ENCODE measurements at places on chromosomes 6 and 20. TPM values are rescaled to one million over a fixed set of nuclear protein-coding genes. Genes with fewer than 3 reads are reported as not detected.

- H3K4me1 ChIP-seq = no peaks in the 10 kb centered on the region
- no peaks in the 10 kb centered on the region for H3K27me3 ChIP-seq
- no peaks in the 10 kb centered on the region for H3K36me3 ChIP-seq
- no peak overlapping the region for H3K27ac ChIP-seq
- no peak for DNase-seq
Observed at GRCh38 chr6:135224037-135224647, 43.0 kb downstream of the MYB start.

Gene SPDEF
- not detected for total RNA-seq

GRCh38 chr6:107132330-107132954 is 17.1 kb upstream of the BEND3 start:
- no peaks in the 10 kb centered on the region for H3K4me1 ChIP-seq
- H3K27me3 ChIP-seq = no peaks in the 10 kb centered on the region
- H3K36me3 ChIP-seq = no peaks in the 10 kb centered on the region
- no peak for DNase-seq
- H3K4me3 ChIP-seq = no peak overlapping the region
- H3K27ac ChIP-seq = no peak overlapping the region

Gene BACH2
- total RNA-seq = 39.9 TPM

- DNase-seq = peak; percentile 48
- H3K27ac ChIP-seq = peak overlapping the region; percentile 84
- H3K27me3 ChIP-seq = no peaks in the 10 kb centered on the region
Observed at GRCh38 chr6:166957087-166957804, 896 bp upstream of the RNASET2 start.

GRCh38 chr6:145809211-145809610 is 5.4 kb downstream of the FBXO30 start:
- H3K36me3 ChIP-seq = no peaks in the 10 kb centered on the region
- H3K27ac ChIP-seq = no peak overlapping the region
- no peak for DNase-seq
- no peaks in the 10 kb centered on the region for H3K27me3 ChIP-seq
- H3K4me3 ChIP-seq = no peak overlapping the region
- peaks cover 11% of the 10 kb centered on the region for H3K4me1 ChIP-seq

- DNase-seq = no peak
- H3K4me3 ChIP-seq = no peak overlapping the region
- H3K27me3 ChIP-seq = no peaks in the 10 kb centered on the region
- no peaks in the 10 kb centered on the region for H3K4me1 ChIP-seq
- H3K36me3 ChIP-seq = no peaks in the 10 kb centered on the region
Observed at GRCh38 chr6:39572661-39573340, 152.4 kb downstream of the KIF6 start.
